ENCODE measurements at places on chromosomes 6 and 20.
A peak's percentile ranks its signal among the peaks of the same experiment; 100 is the strongest.

DNA sequence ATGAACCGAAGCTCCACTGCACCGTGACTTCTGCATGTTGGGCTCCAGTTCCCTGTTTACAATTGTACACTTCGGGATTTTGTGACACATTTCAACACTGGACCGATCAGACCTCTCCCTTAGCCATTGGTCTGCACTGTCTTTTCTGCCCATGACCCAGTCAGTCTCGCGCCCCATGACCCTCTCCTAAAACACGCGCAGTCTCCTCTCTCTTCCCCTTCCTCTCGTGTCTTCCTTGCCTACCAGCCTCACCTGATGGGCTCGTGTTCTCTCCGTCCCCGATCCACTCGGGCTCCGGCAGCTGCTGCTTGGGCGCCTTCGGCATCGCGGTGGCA, 535 bp upstream of the ABCF1 start:
- DNase-seq: no peak

- DNase-seq: no peak
Observed at GRCh38 chr20:47230811-47231256, 125.7 kb downstream of the ZMYND8 start.

GRCh38 chr20:16486532-16486931, 86.7 kb downstream of the KIF16B start:
- DNase-seq: no peak

- peak; percentile 99 for DNase-seq
Observed at GRCh38 chr20:19974630-19975435, 42.3 kb upstream of the NAA20 start.

GRCh38 chr6:22133357-22133756, 163.5 kb downstream of the PRL start:
- no peak for DNase-seq

DNA sequence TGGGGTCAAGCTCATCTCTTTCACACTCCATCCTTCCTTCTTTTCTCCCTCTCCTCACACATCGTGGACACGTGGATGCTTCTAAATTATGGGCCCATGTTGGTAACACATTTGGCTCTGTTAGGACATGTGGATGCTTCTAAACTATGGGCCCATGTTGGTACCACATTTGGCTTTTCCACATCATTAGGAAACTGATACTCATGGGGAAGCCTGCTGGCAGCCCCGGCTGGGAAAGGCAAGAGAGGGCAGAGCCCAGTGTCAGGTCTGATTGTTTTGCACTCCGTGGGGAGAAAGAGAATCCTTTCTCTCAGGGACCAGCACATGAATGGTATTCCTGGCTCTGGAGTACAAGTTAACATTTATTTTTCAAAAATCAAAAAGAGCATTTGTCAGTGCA, 4.0 kb upstream of the CST1 start:
- DNase-seq: no peak
